ENCODE measurements at places on chromosomes 4 and X. TPM values are rescaled to one million over a fixed set of nuclear protein-coding genes. Genes with fewer than 3 reads are reported as not detected.

GRCh38 chr4:183492791-183493222 lies 12.1 kb upstream of the ING2 start:
- no peaks in the 10 kb centered on the region for H3K27me3 ChIP-seq
- peaks cover 3% of the 10 kb centered on the region for H3K36me3 ChIP-seq
- no peaks in the 10 kb centered on the region for H3K4me1 ChIP-seq
- no peak for DNase-seq
- no peak overlapping the region for H3K4me3 ChIP-seq

DNA sequence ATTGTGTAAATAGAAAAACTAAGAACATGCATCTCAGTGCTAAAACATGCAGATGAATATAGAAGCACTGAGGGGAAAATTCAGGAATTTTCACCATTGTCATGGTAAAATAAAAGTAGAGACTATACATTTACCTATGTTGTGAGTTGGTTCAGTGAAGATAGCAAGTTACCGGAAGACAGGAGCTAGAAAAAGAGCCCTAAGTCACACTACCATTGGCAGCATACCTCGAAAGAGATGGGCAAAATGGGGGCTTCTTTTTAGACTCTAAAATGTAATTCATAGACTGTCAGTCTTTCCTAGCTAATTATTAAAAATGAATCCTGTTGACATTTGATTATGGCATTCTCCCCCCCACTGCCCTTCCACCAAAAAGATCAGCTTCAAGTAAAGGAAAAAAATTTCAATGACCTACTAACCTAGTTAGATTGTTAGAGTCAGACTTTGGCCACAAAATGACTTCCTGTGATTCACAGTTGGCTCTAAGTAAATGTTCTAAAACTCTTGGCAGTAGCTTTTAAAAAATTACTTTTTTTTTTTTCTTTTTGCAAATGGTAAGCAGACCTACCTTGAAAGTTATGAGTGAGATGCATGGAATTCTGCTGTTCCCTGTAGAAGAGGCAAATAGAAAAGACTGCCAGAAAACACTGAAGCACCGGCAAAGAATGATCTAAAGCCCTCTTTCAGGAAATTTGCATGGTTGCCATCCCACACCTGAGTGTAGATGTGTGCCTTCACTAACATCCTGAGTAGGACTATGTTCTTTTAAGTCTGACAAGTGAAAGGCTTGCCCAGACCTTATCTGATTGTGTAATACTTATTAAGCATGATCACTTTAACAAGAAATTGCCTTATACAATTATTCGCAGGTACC lies 26.4 kb upstream of the ARSJ start:
- no peak overlapping the region for H3K27ac ChIP-seq
- H3K4me3 ChIP-seq, result no peak overlapping the region
- no peaks in the 10 kb centered on the region for H3K36me3 ChIP-seq
- H3K27me3 ChIP-seq, result peaks cover 7% of the 10 kb centered on the region
- peaks cover 6% of the 10 kb centered on the region for H3K4me1 ChIP-seq

DNA sequence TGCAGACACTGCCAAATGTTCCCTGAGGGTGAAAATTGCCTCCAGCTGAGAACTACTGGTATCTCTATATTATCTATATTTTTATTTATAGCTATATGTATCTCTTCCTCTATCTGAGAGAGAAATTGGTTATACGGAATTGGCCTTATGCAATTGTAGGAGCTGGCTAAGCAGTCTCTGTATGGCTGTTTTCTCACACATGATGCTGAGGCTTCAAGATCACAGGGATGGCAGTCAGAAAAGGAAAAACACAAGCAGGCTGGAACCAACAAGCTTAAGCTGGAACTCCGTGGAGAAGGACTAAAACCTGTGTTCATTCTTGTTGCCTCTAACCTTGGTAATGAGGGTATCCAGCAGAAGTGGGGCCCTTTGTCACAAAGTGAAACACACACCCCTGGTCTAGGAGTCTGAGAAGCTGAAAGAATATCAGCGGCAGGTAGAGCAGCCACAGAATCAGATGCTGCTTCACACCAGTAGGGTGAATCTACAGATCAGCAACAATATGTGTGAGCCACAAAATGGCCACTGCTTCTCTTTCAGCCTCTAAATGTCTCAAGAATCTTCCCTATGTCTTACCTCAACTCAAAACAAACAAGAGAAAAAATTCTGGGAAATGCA lies 166.5 kb upstream of the PPP1R2C start:
- H3K27ac ChIP-seq, result peak overlapping the region; percentile 99
- H3K4me1 ChIP-seq, result peaks cover 93% of the 10 kb centered on the region
- H3K4me3 ChIP-seq, result peak overlapping the region; percentile 78
- peaks cover 9% of the 10 kb centered on the region for H3K36me3 ChIP-seq
- no peaks in the 10 kb centered on the region for H3K27me3 ChIP-seq

DNA sequence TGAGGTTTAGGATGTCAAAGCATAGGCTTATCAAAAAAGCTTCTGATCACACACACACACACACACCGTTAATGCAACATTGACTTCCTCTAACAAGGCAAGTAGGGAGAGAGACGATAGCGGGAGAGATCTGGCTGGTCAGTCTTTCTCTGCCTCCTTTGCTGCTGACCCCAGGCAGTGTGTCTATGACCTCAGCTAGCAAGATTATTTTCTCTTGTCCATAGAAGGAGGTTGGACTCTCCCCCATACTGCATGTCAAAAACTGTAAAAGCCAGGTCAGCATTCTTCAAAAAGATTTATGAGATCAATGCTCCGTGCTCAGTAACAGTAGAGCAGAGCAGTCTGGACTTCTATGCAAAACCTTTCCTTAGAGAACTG lies 63.5 kb upstream of the PGM2 start:
- H3K4me3 ChIP-seq, result no peak overlapping the region
- H3K27me3 ChIP-seq, result no peaks in the 10 kb centered on the region
- no peak overlapping the region for H3K27ac ChIP-seq
- no peaks in the 10 kb centered on the region for H3K36me3 ChIP-seq
- H3K4me1 ChIP-seq, result peaks cover 34% of the 10 kb centered on the region
- DNase-seq, result no peak

DNA sequence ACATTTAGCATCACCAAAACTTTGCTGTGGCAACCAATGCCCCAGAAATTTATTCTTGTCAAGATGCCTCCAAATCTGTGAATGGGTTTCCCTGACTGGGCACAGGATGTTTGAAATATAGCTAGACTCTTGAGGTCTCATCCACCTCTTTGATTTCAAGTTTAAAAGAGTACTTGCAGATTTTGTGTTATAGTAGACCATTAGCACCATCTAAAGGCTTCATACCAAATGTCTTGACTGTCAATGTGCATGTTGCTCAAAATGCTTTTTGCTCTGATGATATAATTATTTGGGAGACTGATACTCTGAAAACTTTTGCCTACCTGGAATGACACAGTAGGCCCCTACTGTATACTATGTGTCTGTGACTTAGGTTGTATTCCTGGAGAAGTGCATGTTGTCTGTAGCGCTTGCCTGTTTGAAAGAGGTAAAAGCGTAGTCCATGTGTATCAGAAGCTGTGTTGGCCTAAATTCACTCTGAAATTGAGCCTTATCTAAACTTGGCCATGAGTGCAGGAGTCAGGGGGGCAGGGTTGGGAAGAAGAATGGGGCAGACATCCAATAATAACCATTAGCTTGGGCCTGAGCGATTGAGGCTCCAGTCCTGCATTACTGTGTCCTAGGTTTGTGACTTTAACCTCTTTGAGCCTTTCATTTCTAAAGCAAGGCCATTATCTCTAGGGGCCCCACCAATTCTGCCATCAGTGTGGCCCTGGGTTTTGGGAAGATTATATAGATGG lies 33.8 kb downstream of the NDP start:
- no peaks in the 10 kb centered on the region for H3K4me1 ChIP-seq
- no peak for DNase-seq
- H3K27me3 ChIP-seq, result peaks cover 40% of the 10 kb centered on the region
- H3K4me3 ChIP-seq, result no peak overlapping the region
- H3K27ac ChIP-seq, result no peak overlapping the region

GRCh38 chrX:17689971-17690409 lies 47.3 kb upstream of the SCML1 start:
- H3K4me3 ChIP-seq, result no peak overlapping the region
- H3K36me3 ChIP-seq, result peaks cover 1% of the 10 kb centered on the region
- H3K4me1 ChIP-seq, result no peaks in the 10 kb centered on the region
- no peak overlapping the region for H3K27ac ChIP-seq

PGAM4 gene
- total RNA-seq, result not detected

GRCh38 chr4:5821665-5822358 lies 71.1 kb downstream of the CRMP1 start:
- H3K4me1 ChIP-seq, result peaks cover 11% of the 10 kb centered on the region
- H3K4me3 ChIP-seq, result no peak overlapping the region
- no peak overlapping the region for H3K27ac ChIP-seq
- no peaks in the 10 kb centered on the region for H3K36me3 ChIP-seq
- DNase-seq, result peak; percentile 18

LRIT3 gene
- 0.09 TPM for total RNA-seq

- H3K4me3 ChIP-seq, result peak overlapping the region; percentile 85
- no peak for DNase-seq
- H3K27me3 ChIP-seq, result peaks cover 69% of the 10 kb centered on the region
- H3K4me1 ChIP-seq, result peaks cover 27% of the 10 kb centered on the region
Measured at GRCh38 chr4:125313989-125314667, 627 bp upstream of the FAT4 start.

NSD2 gene
- total RNA-seq, result 232 TPM

HSD17B13 gene
- total RNA-seq, result 0.14 TPM

GALNTL6 gene
- total RNA-seq, result not detected

HSFX4 gene
- not detected for total RNA-seq

DNA sequence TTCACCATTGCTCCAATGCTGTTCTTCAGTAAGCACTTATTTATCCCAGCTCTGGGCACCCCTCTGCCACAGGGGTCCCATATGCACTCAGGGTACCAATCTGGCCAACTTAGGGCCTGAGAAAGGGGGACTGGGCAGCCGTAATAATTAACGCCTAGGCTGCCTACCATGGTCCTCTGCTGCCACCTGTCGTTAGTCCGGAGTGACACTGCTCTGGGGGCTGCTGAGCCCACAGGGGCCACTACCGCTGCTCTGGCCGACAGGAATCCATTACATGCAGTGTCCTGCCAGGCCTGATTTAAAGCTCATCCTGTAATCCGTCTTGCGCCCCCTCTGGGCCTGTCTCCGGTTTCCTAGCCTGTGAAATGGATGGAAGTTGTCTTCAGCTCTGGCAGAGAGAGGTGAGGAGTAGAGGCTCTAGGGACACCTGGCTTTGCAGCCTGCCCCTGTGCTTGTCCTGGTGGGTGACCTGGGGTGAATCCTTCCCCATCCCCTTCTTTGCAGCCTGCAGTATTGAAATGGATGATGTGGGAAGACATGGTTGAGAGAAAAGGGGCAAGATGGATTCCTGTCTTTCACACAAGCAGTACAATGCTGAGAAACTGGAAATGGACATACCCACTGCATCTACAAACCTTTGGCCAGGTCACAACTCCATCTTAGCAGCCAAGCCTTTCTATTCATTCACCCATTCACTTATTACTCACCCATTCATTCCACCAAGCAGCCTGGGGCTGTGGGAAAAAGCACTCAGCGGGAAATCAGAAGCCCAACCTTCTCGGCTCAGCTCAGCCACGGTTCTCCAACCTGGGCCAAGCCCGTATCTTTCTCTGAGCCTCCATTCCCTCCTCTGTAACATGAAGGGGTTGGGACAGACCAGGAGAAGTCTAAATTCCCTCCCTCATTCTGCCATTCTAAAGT lies 116.3 kb upstream of the NALF2 start:
- H3K36me3 ChIP-seq, result no peaks in the 10 kb centered on the region
- no peak overlapping the region for H3K27ac ChIP-seq
- H3K27me3 ChIP-seq, result peaks cover 76% of the 10 kb centered on the region
- DNase-seq, result peak; percentile 53
- H3K4me1 ChIP-seq, result no peaks in the 10 kb centered on the region
- H3K4me3 ChIP-seq, result no peak overlapping the region

Data from activated T-cell treated with anti-CD3 and anti-CD28 coated beads, Interleukin-2, amount 50 U/mL, for 72 hours (primary cell).